ENCODE measurements at places on chromosomes 7 and 10. TPM values are rescaled to one million over a fixed set of nuclear protein-coding genes. Genes with fewer than 3 reads are reported as not detected.

WEE2 gene
- total RNA-seq, result not detected

LEP gene
- total RNA-seq, result 0.89 TPM

CLDN4 gene
- total RNA-seq, result 244 TPM

CLRN3 gene
- not detected for total RNA-seq

DDIT4 gene
- 525 TPM for total RNA-seq

All from ureter (tissue), 1 donor.